Stimulated activated CD4-positive, alpha-beta T cell treated with anti-CD3 and anti-CD28 coated beads, Interleukin-4, amount 100 ng/mL, for 4 hours (primary cell): ENCODE measurements at places on chromosomes 16 and 17.

DNA sequence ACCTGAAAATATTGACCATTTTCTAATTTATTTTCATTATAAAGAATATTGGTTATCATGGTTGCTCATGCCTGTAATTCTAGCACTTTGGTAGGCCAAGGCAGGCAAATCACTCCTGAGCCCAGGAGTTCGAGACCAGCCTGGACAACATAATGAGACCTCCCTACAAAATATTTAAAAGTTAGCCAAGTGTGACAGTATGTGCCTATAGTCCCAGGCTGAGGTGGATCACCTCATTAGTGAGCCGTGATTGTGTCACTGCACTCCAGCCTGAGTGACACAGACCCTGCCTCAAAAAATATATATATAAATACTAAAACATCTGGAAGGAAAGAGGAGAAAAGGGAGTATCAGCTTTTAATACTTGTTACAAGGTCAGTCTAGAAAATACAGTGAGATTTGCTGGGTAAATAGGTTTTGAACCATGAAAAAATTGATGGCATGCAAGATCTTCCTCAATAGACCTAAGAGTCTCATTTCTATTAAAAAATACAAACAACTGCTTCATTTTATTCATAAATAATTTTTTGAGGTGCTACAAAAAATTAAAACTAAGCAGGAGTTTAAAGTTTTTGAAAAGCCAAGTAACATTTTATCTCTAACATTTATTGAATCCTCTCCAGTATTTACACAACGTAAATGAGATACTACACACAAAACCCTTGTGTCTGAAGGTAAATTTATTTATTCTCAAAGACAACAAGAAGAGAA is 47.7 kb downstream of the TUBD1 start:
- no peak for DNase-seq

GRCh38 chr16:87809150-87809902 is 43.5 kb upstream of the KLHDC4 start:
- no peak for DNase-seq

GRCh38 chr16:471353-472198 is 46.1 kb downstream of the RAB11FIP3 start:
- DNase-seq = no peak

- no peak for DNase-seq
Observed at GRCh38 chr17:71905376-71906031, 215.3 kb upstream of the SOX9 start.

GRCh38 chr16:3597226-3597625 is 14.2 kb downstream of the SLX4 start:
- DNase-seq = no peak

GRCh38 chr17:21460358-21460757 is 84.2 kb downstream of the KCNJ12 start:
- DNase-seq = no peak

- DNase-seq = no peak
Observed at GRCh38 chr17:67137860-67138259, 93.5 kb downstream of the CACNG1 start.

DNA sequence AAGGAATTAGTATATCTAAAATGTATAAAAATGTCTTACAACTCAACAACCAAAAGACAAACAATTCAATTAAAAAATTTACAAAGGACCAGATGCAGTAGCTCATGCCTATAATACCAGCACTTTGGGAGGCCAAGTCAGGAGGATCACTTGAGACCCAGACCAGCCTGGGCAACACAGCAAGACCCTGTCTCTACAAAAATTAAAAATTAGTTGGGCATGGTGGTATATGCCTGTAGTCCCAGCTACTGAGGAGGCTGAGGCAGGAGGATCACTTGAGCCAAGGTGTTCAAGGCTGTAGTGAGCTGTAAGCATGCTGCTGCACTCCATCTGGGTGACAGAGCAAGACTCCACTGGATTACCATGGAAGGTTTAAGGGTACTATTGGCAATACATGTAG is 33.8 kb downstream of the ZNRF1 start:
- no peak for DNase-seq

DNA sequence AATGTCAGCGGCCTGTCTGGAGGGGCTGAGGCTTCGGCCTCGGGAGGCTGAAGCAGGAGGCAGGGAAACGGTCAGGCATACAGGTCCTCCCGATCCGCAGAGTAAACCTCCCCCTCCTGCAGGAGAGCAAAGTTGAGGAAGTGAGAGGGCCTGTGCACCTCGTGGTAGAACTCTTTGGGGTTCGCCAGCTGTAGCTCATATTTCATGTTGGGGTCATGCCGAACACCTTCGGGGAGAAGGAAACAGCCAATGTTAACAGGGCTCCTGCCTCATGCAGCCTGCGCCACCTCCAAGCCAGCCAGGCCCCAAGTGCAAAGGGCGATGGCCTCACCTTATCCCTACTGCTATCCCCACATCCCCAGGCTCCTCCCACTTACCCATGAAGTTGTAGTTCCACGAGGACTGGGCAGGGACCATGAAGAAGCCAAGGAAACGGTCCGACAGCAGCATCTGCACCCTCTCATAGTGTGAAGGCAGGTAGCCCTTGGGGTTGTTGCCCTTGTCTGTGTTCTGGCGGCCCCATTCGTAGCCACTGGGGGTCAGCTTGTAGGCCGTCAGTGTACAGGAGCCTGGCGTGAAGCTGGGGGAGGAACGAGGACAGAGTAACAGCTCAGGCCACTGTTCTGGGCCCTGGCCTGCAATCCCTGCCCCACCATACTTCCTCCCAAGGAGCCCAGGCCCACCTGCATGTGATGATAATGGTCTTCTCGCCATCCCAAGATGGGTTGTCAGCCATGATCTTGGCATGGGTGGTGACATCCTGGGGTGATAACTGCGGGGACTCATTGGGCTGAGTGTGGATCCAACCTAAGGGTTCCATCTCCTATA is 1.3 kb upstream of the RILP start:
- no peak for DNase-seq
